ENCODE measurements at places on chromosomes 7 and 10. TPM values are rescaled to one million over a fixed set of nuclear protein-coding genes. Genes with fewer than 3 reads are reported as not detected.
A peak's percentile ranks its signal among the peaks of the same experiment; 100 is the strongest.

DNA sequence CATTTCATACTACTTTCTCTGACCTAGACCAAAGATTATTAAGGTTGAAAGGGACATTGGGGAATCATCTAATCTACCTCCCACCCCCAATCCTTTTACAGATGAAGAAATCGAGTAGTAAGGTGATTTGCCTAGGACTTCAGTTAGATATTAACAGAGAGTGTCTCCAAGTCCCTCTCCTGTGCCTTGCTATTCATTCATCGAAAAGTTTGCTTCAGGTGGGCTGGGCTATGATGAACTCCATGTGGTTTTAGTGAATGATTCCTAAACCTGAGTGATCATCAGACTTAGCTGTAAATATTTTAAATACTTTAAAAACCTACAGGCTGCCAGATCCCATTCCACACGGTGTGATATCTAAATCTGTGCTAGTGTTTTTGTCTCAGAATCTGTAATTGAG is 259.4 kb upstream of the SORCS1 start:
- H3K27ac ChIP-seq, result no peak overlapping the region
- no peak for DNase-seq
- H3K4me3 ChIP-seq, result no peak overlapping the region
- no peaks in the 10 kb centered on the region for H3K36me3 ChIP-seq

- H3K4me1 ChIP-seq, result peaks cover 60% of the 10 kb centered on the region
- H3K27me3 ChIP-seq, result no peaks in the 10 kb centered on the region
- DNase-seq, result no peak
- H3K27ac ChIP-seq, result no peak overlapping the region
- H3K4me3 ChIP-seq, result no peak overlapping the region
Observed at GRCh38 chr10:74921744-74922143, 95.3 kb downstream of the KAT6B start.

DNA sequence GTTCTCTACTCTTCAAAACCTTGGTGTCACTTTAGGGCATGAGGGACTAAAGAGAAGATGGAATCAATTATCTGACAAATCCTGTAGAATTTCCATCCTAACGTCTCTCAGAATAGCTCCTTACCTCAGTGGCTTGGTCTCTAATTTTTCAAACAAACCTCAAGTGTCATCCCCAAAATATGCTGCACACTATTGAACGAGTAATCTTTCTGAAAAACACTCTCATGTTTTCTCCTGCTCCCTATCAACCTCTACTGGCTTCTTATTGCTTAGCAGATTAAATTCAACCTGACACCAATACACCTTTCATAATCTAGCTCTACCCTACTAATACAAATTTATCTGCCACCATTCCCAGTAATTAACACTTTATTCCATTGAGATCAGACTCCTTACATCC is 8.5 kb downstream of the CNOT4 start:
- peaks cover 23% of the 10 kb centered on the region for H3K4me1 ChIP-seq
- peak; percentile 68 for DNase-seq
- peak overlapping the region; percentile 33 for H3K27ac ChIP-seq
- no peaks in the 10 kb centered on the region for H3K27me3 ChIP-seq

The TUBB8 gene
- not detected for total RNA-seq
